ENCODE measurements at places on chromosomes 2 and 18.
A peak's percentile ranks its signal among the peaks of the same experiment; 100 is the strongest.

DNA sequence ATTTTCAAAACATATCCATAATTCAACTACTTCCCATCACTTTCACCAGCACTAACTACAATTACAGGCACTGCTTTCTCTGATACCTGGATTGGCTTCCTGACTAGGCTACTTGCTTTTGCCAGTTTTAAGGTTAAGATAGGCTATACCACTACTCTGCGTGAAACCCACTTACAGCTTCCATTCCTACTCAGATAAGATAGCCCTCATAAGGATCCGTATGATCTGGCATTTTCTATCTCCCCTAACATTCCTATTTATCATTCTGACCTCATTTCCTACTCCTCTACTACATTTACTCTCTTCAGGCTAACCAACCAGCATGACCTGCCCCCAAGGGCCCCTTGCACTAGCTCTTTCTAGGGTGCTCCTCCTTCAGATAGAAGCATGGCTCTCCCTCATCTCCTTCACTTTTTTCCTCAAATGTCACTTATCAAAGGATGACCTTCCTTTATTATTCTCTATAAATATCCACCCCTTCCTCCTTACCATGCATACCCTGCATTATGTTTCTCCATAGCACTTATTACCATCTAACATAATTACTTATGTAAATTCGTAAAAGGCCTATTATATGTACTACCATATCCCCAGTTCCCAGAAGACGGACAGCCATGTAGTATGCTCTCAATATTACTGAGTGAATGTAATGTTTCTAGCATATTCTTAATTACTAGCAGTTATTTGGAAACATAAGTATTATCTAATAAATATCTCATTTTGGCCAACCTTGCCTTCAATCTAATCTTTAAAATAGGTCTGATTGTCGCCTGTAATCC lies 4.4 kb downstream of the TIA1 start:
- DNase-seq = no peak

- DNase-seq = no peak
Measured at GRCh38 chr18:23380001-23380550, 73.0 kb upstream of the RIOK3 start.

GRCh38 chr2:217981971-217982370 lies 20.8 kb downstream of the TNS1 start:
- DNase-seq = no peak

DNA sequence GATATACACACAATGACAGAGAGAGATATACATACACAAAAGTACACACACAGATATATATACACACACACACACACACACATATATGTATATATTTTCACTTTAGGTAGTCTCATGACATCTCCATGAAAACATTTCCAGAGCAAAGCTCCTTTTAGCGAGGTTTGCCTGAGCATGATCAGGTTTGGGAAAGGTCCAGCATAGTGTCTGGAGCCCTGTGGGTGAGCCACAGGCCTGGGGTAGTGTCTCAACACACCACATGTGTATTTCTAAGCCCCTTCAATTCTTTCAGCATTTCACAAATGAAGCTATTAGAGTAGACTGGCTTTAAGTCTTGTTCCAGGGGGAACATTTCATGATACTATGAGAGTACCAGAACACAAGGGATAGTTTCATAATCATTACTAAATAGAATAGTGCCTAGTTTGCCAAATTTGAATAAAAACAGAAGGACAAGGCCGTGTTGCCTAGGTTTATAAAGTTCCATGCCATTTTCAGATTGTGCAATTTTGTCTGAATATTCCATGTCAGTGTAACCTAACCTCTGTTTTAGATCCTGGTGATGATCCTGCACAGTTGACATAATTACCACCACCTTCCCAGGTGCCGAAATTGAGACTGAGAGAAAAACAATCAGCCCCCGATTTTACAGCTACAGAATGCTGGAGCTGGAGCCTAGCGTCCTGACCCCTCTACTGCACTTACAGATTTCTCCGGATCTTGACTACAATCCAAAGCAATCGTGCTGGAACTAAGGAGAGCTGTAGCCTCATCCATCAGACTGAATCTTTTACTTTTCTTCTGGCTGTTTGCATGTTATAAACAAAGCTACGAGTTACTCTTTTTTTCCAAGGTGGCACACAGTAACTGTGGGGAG lies 332.7 kb downstream of the CYRIA start:
- DNase-seq = no peak

- DNase-seq = no peak
Measured at GRCh38 chr2:83470928-83471327, 988.2 kb downstream of the SUCLG1 start.

GRCh38 chr2:162073888-162074631 lies at the start of gene DPP4:
Gene DPP4, minus strand, starts transcription at chr2:162074215. Its CDS starts 234 bp downstream, at chr2:162073981.
- peak; percentile 41 for DNase-seq

- DNase-seq = no peak
Measured at GRCh38 chr2:23366720-23367119, 18.3 kb upstream of the KLHL29 start.

DNA sequence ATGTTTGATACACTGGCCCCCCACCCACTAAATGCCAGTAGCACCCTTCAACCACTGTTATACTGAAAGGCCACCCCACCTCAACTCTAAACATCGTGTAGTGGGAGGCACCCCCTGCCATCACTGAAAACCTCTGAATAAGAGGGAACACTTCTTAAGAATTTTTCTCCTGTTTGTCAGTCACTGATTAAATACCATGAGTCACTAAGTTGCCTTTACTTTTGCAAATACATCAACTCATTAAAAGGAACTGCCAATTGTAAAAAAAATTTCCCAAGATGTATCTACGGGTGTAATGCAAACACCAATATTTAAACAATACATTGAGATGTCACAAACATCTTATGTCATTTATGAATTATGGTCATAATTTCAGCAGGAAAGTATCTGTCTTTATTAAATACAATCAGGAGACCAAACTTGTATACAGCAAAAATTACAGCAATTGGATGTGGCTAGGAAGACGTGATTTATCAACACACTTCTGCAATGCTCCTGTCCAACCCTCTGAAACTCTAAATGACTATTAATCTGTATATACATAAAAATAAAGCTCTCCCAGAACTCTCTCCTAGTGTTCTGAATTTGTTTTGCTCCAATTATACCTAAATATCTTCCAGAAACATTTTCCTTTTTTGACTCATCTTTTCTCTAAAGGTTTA lies 144.1 kb upstream of the STK17B start:
- DNase-seq = no peak
